ENCODE measurements at places on chromosomes 7 and 10.
A peak's percentile ranks its signal among the peaks of the same experiment; 100 is the strongest.

DNA sequence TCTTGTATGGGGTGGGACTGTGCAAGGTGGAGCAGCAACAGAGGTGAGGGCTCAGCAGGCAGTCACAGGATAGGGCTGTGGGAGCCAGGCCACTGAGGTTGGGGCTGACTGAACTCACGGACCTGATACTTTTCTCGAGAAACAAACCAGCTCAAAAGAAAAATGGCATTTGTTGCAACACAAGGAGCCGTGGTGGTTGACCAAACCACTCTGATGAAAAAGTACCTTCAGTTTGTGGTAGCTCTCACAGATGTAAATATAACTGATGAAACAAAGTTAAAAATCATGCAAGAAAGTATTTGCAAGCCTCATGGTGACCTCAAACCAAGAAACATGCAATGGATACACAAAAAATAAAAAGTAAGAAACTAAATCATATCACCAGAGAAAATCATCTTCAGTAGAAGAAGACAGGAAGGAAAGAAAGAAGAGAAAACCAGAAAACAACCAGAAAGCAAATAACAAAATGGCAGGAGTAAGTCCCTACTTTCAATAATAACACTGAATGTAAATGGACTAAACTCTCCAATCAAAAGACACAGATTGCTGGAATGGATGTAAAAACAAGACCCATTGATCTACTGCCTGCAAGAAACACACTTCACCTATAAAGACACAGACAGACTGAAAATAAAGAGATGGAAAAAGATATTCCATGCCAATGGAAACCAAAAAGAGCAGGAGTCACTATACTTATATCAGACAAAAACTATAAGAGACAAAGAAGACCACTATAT, 48.9 kb upstream of the DUSP5 start:
- DNase-seq = no peak

DNA sequence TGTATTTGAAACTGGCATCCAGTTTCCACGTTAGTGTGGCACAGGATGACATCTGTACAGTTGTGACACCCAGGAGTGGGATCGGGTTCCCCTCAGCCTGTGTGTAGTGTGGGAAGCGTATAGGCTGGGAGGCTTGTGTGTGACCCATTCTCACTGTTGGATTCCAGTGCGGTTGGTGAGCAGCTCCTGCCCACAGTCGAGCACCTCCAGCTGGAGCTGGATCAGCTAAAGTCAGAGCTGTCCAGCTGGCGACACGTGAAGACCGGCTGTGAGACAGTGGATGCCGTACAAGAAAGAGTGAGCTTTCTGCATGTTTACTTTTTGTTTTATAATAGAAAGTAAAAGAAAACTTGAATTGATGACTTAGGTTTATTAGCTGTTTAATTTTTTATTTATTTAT, 18.7 kb upstream of the GET4 start:
- DNase-seq = no peak

DNA sequence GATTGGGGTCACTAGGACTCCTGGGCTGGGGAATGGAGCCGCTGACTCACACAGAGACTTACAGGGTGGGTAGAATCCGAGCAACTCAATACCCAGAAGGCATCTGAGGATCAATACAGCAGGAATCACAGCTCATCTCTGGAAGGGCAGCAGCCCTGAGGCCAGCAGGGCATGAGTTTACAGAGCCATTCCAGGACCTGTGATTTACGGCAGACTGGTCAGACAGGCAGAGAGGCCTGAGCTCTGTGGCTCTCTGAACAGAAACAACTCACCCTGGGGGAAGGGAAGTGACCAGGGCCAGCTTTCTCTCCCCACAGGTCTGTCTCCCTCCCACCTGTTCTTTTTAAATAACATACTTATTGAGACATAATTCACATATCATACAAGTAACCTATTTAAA, 88.2 kb upstream of the CXCL12 start:
- DNase-seq = no peak

GRCh38 chr7:127872122-127872521, 159.1 kb downstream of the LRRC4 start:
- DNase-seq = no peak

DNA sequence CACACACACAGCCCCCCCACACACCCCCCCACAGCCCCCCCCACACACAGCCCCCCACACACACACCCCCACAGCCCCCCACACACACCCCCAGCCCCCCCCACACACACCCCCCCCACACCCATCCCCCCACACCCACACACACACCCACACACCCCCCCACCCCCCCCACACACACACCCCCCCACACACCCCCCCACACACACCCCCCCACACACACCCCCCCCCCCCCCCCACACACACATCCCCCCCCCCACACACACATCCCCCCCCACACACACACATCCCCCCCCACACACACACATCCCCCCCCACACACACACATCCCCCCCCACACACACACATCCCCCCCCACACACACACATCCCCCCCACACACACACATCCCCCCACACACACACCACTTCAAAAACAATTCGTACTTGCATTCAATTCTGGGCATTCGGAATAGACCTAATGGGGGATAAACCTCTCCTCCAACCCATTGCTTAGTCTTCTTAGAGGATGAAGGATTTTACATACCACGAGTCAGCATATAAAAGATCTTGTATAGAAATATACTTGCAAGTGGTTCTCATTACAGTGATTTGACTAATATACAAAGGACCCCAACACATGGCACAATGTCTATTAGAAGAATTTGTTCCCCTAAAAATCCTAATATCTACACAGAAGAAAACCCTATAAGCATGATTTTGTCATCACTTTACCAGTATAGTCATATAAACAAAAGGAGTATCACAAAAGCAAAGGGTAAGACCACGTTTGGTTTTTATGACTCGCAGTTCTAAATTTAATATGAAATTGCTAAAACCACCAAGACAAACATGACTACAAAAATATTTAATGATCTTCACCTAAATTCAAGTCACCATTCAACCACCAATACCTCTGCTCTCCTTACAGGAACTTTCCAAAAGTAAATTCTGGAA, 80.9 kb downstream of the DIP2C start:
- DNase-seq = no peak

- DNase-seq = peak; percentile 89
Measured at GRCh38 chr7:74579800-74580685, 77.5 kb upstream of the GTF2I start.

GRCh38 chr10:25692761-25693160, 241.3 kb upstream of the MYO3A start:
- DNase-seq = no peak

DNA sequence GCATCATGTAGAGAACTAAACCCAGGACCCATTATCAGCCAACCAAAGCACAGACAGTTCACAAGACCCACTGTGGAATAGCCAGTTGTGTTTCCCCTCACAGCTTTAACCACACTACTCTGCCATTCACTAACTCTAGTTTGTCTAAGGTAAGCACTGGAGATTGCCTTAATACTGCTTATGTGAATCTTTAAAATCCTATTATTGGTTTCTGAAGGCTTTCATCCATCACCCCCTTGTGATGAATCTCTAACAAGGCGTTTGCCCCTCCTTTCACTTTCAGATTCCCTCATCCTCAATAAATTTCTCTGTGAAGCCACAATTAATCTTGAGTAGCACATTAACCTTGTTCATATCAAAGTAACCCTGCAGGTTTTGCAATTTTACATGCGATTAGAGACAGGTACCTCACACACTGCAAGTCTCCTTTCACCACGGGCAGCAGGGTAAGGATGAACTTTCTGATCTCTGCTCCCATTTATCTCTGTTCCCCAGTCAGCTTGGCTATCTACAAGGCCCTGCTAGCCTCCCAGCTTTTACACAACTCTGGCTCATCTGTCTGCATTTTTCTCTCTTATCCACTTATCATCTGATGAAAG, 785.6 kb downstream of the REEP3 start:
- DNase-seq = no peak

- DNase-seq = no peak
Measured at GRCh38 chr10:30868611-30869010, 163.1 kb downstream of the ZNF438 start.

GRCh38 chr10:85995791-85996190, 370.8 kb downstream of the GRID1 start:
- no peak for DNase-seq

GRCh38 chr10:24382045-24382444, 173.1 kb downstream of the KIAA1217 start:
- no peak for DNase-seq
